Colonic mucosa (tissue), 4 donors: ENCODE measurements at places on chromosomes 12 and 14. TPM values are rescaled to one million over a fixed set of nuclear protein-coding genes. Genes with fewer than 3 reads are reported as not detected.
A peak's percentile ranks its signal among the peaks of the same experiment; 100 is the strongest.

Gene C12orf60
- 0.42 TPM for total RNA-seq

Gene SSPN
- total RNA-seq, result 13.5 TPM

Gene CHFR
- 41.4 TPM for total RNA-seq

Gene SERPINA9
- total RNA-seq, result not detected

GRCh38 chr14:80211153-80212022, at the start of gene DIO2:
Gene DIO2, minus strand, starts transcription at chr14:80211504. Its CDS starts 32 bp downstream, at chr14:80211472.
- DNase-seq, result no peak

GRCh38 chr12:53539526-53539925, 32.2 kb upstream of the NPFF start:
- DNase-seq, result no peak

GRCh38 chr14:49960453-49960852, 67.6 kb downstream of the ARF6 start:
- DNase-seq, result no peak

DNA sequence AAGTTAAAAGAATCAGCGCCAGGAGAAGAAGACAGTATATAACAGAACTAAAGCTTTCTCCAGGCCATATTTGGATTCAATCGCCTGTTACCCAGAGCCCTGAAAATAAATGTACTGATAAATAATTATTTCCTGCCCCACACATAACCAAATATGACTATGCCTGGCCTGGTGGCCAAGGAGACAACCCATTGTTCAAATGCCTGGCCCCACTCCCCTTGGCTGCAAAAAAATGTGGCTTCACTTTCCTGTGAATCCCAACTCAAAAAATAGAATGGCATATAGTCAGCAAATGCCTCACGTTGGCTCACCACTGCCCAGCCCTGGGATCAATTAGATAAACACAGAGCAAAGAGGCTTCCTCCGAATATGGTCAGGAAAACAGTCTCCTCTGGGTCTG, 472.1 kb downstream of the BCL11B start:
- DNase-seq, result no peak

GRCh38 chr12:107144990-107145389, 51.6 kb upstream of the CRY1 start:
- DNase-seq, result no peak

DNA sequence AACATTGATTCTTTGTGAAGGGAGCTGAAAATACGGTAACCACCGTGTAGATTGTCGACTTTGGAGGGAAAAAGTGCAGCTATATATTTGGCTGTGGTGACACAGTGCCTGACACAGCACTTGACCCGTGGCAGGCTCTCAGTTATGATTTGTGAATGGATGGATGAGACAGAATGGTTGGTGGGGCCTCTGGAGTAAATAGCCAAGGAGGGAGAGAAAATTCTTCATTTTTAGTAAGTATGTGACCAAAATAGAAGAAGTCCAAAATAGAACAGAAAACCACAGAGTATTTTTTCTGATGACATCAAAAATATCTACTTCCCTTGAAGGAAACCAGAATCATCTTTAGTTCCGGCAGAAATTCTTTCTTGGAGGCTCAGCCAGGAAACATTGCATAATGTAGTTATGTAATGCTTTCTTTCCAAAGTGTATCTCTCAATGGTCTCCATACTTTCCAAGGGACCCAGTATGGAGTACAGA, 82.0 kb upstream of the WSCD2 start:
- no peak for DNase-seq

GRCh38 chr14:68137704-68138619, 318.4 kb downstream of the RAD51B start:
- peak; percentile 34 for DNase-seq

DNA sequence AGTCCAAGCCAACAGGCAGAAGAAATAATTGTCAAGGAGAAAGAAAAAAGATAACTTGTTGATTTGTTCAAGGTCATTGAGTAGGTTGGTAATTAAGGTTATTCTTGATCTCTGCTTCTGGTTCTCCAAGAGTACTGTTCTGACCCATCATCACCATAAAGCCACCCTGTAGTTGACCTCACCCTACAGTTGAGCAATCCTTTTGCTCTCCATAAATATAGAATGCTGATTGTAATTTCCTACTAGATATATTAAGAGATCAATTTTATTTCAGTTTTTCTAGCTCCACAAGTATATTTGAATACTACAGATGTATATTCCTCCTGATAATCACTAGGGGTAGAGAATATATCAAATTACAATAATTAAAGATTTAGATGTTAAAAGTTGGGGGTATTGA, 350.5 kb upstream of the PDE3A start:
- no peak for DNase-seq

- no peak for DNase-seq
These were observed 100.7 kb downstream of the ZFP36L1 start for GRCh38 chr14:68692216-68692615.

GRCh38 chr14:57502586-57503254, 9.1 kb upstream of the CCDC198 start:
- DNase-seq, result no peak

GRCh38 chr12:115452751-115453281, 768.8 kb upstream of the TBX3 start:
- no peak for DNase-seq

DNA sequence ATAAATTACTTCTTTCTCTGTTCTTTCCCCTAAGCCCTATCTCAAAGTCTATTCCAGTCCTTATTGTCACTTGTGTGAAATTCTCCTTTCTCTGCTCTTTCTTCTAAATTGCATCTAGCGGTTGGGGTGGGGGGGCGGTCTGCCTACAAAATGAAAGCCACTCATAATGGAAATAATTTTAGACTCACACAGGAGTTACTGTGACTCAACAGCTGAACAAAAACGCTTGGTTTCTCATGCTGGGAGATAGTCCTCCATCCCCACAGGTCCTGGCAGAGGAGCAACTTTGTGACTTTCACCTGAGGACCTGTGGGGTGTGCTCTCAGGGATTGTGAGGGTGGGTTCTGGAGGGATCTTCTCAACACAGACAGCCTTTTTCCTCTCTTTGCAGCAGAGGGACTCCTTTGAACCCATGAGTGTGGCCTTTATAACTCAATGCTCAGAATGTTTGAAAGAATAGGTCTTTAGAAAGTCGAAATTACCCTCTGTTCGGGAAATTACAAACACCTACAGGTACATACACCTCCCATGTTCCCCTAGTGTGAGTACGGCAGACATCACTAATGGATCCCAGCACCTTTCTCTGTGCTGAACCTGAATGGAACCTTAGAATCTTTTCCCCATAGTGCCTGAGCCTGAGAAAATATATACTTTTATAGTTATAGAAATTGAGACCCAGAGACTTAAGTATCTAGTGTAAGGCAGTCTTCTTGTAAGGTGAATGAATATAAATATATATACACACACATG, 109.7 kb downstream of the CHST11 start:
- DNase-seq, result no peak

DNA sequence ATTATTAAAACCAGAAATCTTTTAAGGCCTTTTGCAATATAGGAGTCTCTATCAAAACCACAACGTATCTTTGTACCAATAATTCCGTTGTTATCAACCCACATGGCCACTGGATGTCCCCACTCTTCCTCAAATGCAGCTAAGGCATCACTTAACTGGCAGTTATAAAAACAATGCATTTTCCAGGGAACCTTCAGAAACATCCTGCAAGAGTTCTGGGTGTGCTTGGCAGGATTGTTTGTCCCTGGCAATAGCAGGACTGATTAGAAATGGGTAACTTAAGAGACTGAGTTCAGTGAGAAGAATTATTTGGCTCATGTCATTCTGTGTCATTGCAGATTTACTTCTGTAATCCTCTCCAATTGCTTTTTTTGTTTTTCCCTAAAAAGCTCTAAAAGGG, 112.0 kb downstream of the SLC15A5 start:
- peak; percentile 45 for DNase-seq

DNA sequence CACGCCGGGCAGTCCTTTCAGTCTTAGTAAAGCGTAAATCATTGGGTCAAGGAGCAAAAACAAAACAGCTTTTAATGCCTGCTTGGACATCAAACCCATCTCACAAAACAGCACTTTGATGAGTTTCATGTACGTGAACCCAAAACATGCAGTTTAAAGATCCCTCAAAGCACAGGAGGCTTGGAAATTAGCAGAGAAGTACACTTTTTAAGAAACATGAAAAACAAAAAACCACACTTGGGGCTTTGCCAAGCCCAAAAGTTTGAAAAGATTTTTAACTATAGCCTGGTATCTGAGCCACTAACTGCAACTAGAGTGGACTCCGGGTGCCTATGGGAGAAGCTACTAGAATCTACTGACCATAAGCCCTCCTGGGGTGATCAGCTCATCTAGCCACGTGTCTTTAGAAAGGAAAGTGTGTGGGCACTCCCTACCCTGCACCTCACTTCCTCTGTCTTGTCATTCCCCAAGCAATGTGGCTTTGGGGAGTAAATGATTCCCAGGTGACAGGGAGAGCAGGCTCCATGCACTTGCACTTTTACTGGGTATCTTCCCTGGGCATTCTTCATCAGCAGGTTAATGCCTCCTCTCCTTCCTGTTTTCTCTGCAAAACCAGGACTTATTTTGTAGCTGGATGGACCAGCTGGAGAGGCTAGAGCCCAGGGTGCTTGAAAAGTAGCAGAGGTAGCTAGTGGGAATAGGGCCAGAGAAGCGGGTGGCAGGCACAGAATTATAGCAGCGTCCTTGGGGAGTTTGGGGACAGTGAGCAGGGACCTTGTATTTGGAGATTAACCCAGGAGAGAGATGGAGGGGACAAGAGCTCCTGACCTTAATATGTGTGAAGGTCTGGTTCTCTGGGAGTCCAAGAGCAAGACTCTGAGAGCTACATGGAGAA, 339.3 kb downstream of the BCL11B start:
- no peak for DNase-seq

DNA sequence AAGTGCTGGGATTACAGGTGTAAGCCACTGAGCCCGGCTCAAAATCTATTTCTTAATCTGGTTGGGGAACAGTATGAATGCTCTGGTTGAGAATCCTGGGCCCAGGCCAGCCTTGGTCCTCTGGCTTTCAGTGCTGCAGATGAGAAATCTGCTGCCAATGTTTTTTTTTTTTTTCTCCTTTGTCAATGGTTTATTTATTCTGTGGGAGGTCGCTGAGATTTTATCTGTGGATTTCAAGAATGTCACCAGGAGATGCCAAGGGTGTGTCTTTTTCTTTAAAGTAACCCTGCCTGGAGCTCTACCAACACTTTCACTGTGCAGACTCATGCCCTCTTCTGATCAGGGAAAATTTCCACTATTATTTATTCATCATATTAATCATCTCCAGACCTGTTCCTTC, 3.6 kb downstream of the SLC25A29 start:
- no peak for DNase-seq

DNA sequence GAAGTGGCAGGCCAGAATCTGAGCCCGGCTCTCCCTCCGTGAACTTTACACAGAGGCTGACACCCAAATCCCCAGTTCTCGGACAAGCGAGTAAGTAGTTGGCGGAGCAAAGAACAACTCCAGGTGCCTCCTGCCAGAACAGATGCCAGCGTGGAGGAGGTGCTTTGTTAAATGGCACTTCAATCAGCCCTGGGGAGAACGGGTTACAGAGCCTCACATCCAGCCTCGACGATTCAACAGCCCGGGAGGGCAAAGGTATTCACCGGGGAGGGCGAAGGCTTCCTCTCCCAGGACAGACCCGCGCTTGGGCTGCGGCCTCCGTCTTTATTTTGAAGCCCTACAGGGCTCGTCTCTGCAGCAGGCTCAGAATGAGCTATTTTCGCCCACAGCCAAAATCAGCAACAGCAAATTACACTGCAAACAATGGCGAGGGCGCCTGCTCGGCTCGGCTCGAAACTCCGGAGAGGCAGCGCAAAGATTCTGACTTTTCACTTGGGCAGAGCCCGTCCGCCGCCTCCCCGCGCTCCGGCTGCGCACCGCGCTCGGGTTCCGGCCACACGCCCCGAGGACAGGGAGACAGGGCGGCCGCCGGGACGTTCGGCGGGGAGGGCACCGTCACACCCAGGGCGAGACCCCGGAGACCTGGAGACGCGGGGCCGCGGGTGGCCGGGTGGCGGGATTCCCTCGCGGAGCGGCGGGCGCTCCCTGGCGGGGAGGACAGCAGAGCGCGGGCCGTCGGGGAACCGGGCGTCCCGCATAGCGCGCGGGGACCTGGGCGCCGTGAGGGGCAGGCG, 811 bp downstream of the TMCC3 start:
- DNase-seq, result peak; percentile 61

DNA sequence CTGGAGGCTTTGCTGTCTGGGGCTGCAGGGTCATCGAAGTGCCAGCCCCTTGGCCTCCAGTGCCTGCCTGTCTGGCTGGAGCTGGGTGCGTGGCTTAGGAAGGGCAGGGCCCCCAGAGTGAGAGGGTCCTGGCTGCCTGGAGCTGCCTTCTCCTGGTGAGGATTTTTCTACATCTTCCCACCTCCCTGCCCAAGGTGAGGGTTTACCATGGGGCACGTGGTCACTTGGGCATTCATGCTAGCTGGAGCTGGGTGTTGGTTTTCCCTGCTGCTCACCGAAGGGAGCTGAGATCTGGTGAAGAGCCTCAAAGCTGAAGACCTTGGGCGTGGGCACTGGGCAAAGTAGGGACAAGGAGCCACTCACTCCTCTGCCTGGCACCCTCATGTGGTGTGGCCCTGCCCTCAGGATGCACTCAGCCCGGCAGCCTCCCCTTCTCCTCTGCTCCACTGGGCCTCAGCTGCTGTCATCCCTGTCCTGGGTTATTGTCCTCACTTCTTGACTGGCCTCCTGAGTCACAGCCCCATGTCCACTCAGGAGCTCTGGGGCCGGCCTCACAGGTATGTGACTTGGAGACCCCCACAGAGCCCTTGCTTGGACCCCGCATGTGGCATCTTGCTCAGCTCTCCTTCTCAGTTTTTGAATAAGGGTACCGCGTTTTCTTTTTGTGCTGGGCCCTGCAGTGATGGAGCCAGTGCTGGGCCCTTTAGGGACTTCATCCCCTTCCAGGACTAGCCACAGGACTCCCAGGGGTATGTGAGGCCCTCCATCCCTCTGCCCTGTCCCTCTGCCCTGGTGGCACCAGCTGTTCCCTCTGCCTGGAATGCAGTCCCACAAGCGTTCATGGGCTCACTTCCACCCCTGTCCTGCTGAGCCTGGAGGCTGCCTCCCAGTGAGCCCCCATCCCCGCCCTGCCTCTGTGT, 1.6 kb downstream of the CEP170B start:
- DNase-seq, result no peak

DNA sequence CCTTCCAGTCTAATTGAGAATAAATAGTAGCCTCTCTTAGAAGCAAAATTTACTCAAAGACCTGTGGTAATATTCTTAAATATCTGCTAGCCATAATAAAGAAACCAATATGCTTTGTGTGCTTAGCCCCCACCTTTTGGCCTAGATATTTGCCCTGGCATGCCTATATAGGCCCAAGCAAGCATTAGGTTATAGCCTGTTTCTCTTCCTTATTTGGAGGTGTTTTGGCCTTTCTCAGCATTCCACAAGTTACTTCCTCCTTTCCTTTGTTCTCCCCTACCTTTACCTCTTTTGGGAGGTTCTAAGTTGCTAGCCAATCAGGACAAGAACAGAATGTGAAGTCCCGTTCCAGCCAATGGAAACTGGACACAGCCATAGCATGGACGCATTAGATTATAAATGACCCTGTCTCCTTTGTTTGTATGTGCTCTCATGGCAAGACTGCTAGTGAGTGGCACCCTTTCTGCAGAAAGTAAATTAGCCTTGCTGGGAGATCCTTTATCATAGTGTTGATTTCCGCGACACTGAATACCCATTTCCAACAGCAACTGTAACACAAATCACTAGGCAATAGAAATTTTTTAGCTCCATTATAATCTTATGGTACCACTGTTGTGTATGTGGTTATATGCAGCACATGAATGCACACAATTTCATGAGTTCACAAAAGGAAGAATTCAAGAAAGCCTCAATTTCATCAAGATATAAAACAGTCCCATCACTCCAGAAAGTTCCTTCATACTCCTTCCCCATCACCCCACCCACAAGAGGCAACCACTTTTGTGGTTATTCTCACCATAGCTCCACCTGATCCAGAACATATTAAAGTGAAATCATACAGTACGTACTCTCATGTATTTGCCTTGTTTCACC, 37.6 kb downstream of the CEP83 start:
- DNase-seq, result no peak
